ENCODE measurements at places on chromosomes 3 and 15. TPM values are rescaled to one million over a fixed set of nuclear protein-coding genes. Genes with fewer than 3 reads are reported as not detected.

DNA sequence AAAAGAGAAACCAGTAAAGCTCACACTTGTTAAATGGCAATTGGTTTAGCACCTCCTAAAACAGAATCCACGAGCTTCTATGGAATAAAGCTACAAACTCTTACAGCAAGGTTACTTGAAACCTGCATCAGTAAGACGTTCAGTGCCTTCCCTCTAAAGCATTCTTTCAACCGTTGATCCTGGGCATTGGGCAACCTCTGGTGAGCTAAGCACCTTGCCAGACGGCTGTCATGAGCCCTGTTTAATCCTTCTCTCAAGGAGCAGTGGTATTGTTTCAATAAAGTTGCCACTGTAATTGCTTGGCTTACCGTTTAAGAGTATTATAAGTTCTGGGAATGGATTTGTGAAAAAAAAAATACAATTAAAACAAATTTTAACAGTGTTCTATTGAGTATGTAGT is 75.0 kb downstream of the COL8A1 start:
- DNase-seq = no peak
- no peak overlapping the region for H3K27ac ChIP-seq
- no peaks in the 10 kb centered on the region for H3K4me1 ChIP-seq

CIB2 gene
- total RNA-seq = 2.3 TPM

NR2C2 gene
- total RNA-seq = 47.1 TPM

IGSF10 gene
- not detected for total RNA-seq

DNA sequence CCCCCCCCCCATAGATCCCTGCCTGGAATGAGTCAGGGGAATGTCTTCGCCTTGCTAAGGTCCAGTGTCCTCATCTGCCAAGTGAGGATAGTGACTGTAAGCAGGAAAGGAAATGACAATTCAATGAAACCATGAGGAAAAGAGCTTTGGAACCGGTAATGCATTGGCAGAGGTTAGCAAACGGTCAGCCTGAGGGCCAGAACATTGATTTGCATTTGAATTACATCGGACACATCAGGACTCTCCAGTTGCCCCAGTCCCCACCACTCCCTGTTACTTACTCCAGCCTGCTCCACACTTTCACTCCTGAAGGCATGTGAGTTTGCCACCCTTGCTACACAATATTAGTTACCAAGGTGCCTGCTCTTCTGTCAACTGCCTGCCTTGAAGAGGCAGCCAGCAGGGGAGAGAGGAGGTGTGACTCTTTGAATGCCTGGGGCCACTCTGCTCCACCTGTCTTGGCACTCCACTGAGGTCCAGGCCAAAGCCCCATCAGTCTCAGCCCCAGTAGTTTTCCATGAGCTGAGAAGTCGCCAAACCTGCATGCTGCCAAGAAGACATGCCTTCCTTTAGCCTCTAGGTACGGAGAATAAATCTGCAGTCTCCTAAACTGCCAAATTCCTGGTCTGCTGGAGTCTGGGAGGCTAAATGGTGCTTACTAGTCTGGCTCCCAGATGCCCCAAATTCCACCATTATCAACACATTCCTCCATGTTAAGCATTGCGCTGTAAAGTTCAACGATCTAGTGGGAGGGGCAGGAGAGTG is 191.7 kb upstream of the TLE3 start:
- H3K27ac ChIP-seq = no peak overlapping the region
- no peak overlapping the region for H3K4me3 ChIP-seq
- DNase-seq = no peak
- no peaks in the 10 kb centered on the region for H3K36me3 ChIP-seq

TMEM212 gene
- not detected for total RNA-seq

GRCh38 chr3:158091531-158091930 is 14.7 kb downstream of the SHOX2 start:
- H3K4me1 ChIP-seq = no peaks in the 10 kb centered on the region
- no peak overlapping the region for H3K27ac ChIP-seq
- peaks cover 27% of the 10 kb centered on the region for H3K27me3 ChIP-seq
- H3K4me3 ChIP-seq = no peak overlapping the region

DNA sequence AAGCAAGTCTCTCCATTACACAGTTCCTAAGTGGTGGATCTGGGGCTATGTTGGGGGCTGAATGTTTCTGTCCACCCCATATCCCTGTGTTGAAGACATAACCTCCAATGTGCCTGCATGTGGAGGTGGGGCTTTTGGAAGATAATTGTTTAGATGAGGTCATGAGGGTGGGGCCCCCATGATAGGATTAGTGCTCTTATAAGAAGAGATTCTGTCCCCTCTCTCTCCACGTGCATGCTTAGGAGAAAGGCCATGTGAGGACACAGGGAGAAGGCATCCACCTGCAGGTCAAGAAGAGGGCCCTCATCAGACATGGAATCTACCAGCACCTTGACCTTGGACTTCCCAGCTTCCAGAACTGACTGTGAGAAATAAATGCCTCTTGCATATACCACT is 231.0 kb upstream of the CHRNA7 start:
- H3K27ac ChIP-seq = no peak overlapping the region
- DNase-seq = no peak
- no peak overlapping the region for H3K4me3 ChIP-seq
- no peaks in the 10 kb centered on the region for H3K27me3 ChIP-seq

- H3K27me3 ChIP-seq = peaks cover 3% of the 10 kb centered on the region
- no peak overlapping the region for H3K4me3 ChIP-seq
- no peaks in the 10 kb centered on the region for H3K4me1 ChIP-seq
- H3K36me3 ChIP-seq = no peaks in the 10 kb centered on the region
- DNase-seq = no peak
Observed at GRCh38 chr3:186380622-186381380, 18.8 kb upstream of the DGKG start.

- H3K27ac ChIP-seq = no peak overlapping the region
- H3K27me3 ChIP-seq = no peaks in the 10 kb centered on the region
- H3K36me3 ChIP-seq = no peaks in the 10 kb centered on the region
Observed at GRCh38 chr3:195403841-195404408, 38.9 kb downstream of the ACAP2 start.

- H3K36me3 ChIP-seq = no peaks in the 10 kb centered on the region
- no peak overlapping the region for H3K27ac ChIP-seq
- no peaks in the 10 kb centered on the region for H3K27me3 ChIP-seq
Observed at GRCh38 chr3:72150634-72151412, 365.9 kb upstream of the PROK2 start.

- no peaks in the 10 kb centered on the region for H3K36me3 ChIP-seq
- no peak overlapping the region for H3K4me3 ChIP-seq
- no peaks in the 10 kb centered on the region for H3K27me3 ChIP-seq
- H3K27ac ChIP-seq = no peak overlapping the region
- DNase-seq = no peak
- H3K4me1 ChIP-seq = peaks cover 19% of the 10 kb centered on the region
Observed at GRCh38 chr3:106184540-106185457, 316.0 kb upstream of the CBLB start.

TNNC1 gene
- 2.3 TPM for total RNA-seq

GRCh38 chr15:99132122-99132521 is 27.2 kb downstream of the SYNM start:
- no peak overlapping the region for H3K4me3 ChIP-seq
- H3K27me3 ChIP-seq = no peaks in the 10 kb centered on the region
- no peak for DNase-seq
- H3K36me3 ChIP-seq = no peaks in the 10 kb centered on the region
- H3K4me1 ChIP-seq = no peaks in the 10 kb centered on the region

DNA sequence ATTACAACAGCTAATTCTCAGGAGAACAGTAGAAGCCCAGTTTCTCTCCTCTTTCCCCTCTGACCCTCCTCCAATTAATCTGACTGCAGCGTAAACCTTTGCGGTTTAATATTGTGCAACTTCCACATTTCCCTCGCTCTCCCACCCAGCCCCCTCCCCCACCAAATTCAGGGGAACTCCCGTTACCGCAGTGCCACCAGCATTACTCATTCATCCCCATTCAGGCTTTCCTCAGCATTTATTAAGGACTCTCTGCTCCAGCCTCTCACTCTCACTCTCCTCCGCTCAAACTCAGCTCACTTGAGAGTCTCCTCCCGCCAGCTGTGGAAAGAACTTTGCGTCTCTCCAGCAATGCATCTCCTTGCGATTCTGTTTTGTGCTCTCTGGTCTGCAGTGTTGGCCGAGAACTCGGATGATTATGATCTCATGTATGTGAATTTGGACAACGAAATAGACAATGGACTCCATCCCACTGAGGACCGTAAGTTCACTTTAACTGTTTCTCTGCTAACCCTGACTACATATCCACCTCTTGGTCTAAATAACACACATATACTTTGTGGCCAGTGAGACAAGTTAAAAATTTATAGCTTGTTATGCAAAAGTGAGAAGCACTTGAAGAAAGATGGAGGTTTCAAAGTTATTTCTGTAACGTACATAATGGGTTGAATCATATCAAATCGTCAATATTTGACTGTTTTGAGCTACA is at the start of gene PTX3:
Gene PTX3 (plus strand): TSS at position 268 of the 709 bp plus-strand sequence. CDS start 84 bp downstream, at position 352.
- no peak within 1 kb of the TSS for H3K27ac ChIP-seq
- no peaks in the 10 kb centered on the region for H3K4me1 ChIP-seq
- no peaks in the 10 kb centered on the region for H3K36me3 ChIP-seq
- H3K27me3 ChIP-seq = no peaks in the 10 kb centered on the region
- H3K4me3 ChIP-seq = no peak within 1 kb of the TSS
- no peak for DNase-seq

PXYLP1 gene
- 6.6 TPM for total RNA-seq

DNA sequence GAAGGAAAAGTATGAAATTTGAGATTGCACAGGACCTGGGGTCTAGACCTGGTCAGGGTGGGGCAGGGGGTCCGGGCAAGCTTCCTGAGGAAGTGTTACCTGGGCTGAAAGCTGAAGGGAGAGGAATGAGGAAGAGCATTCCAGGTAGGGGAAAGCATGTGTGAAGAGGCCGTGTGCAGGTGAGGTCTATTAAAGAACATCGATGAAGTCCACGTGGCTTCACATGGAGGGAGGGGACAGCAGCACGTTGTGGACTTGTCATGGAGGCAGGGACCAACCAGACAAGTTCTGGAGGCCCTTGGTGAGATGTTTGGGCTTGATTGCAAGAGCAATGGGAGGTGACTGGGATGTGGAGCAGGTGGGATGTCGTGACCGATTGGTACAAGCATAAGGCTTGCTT is 47.1 kb downstream of the IDH2 start:
- H3K4me1 ChIP-seq = peaks cover 15% of the 10 kb centered on the region
- no peaks in the 10 kb centered on the region for H3K36me3 ChIP-seq
- H3K4me3 ChIP-seq = no peak overlapping the region
- no peak for DNase-seq

CADM2 gene
- total RNA-seq = 0.27 TPM

- H3K4me1 ChIP-seq = no peaks in the 10 kb centered on the region
- no peak for DNase-seq
- no peaks in the 10 kb centered on the region for H3K36me3 ChIP-seq
- no peak overlapping the region for H3K4me3 ChIP-seq
Observed at GRCh38 chr3:180295811-180296210, 259.1 kb upstream of the PEX5L start.

DNA sequence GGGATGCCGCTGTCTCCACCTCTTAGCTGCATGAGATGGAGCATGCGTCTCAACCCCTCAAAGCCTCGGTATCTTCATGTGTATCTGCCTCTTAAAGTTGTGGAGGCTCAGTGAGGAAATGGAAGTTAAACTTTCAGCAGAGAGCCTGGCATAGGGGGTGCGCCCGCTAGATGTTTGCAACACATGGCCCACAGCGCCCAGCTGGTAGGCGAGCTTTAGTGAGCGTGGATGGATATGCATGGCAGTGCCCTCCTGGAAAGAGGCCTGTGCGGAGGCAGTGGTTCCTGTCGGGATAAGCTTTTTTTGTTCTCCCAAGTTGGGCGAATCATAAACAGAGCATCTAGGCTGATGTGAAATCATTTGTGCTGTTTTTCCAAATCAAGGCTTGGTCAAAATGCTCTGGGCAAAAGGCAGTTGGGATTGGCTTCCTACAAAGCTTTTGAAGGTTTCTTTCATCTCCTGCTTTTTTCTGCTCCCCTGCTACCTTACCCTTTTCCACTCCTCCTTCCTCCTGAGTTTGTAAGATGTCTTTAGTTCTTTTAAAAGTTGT is 272.4 kb upstream of the TPM1 start:
- no peaks in the 10 kb centered on the region for H3K36me3 ChIP-seq
- H3K4me1 ChIP-seq = no peaks in the 10 kb centered on the region
- H3K27ac ChIP-seq = no peak overlapping the region
- H3K27me3 ChIP-seq = no peaks in the 10 kb centered on the region
